Upper lobe of left lung (tissue), 6 donors: ENCODE measurements at places on chromosomes 3 and 15. TPM values are rescaled to one million over a fixed set of nuclear protein-coding genes. Genes with fewer than 3 reads are reported as not detected.

DNA sequence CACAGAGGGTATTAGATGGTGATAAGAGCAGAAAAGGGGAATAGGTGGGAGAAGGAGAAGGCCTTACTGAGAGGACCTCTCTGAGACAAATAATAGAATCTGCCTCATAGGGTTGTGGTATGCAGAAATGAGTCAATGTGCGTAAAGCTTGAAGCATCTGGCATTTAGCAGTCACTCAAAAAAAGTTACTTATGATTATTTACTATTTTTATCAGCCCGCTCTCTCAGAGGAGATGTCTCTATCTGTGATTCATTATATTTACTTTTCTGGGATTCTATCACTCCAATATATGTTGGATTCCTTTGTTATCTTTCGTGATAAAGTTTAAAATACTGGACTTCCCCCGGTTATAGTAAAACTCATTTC, 4.6 kb upstream of the TM4SF1 start:
- DNase-seq = no peak

GRCh38 chr3:143252931-143253330, 133.4 kb downstream of the CHST2 start:
- no peak for DNase-seq

DNA sequence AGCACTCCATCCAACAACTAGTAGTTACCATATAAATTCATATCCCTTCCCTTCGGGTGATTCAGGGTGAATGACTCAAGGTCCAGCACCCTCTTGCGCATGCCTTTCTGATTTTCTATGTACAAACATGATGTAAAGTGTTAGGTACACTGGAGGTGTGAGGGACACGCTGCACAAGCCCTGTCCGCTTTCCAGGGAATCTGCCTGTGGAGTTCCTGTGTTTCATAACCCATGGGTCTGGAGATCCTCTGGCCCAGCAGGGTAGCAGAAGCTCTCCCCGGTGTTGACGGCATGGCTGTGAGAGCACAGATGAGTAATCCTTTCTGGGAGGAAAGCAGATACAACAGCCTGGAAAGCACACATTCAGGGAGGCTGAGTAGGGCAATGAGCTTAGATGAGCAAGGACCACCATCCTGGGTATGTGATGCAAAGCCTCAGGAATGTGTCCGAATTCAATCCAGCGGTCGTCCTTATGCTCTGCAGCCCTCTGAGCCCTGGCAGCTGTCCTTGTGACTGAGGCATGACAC, 142.9 kb upstream of the TP63 start:
- DNase-seq = no peak

DNA sequence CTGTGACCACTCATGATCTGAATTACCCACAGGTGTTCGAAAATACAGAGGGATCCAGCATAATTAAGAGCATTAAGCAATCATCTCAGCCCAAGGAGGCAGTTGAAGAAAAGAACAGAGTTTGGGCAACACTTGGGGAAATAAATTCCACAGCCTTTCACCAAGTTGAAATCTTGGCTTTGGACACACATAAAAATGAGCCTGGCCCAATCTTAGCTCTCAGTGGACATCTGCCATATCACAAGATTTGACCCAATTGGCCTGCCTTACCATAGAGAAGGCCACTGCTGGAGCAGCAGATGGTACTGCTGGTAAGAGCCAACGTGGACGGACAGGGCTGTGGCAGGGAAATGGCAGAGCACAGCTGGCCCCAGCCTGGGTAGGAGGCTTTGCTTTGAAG, 13.0 kb downstream of the FOXP1 start:
- no peak for DNase-seq

The DMXL2 gene
- total RNA-seq = 39.8 TPM

DNA sequence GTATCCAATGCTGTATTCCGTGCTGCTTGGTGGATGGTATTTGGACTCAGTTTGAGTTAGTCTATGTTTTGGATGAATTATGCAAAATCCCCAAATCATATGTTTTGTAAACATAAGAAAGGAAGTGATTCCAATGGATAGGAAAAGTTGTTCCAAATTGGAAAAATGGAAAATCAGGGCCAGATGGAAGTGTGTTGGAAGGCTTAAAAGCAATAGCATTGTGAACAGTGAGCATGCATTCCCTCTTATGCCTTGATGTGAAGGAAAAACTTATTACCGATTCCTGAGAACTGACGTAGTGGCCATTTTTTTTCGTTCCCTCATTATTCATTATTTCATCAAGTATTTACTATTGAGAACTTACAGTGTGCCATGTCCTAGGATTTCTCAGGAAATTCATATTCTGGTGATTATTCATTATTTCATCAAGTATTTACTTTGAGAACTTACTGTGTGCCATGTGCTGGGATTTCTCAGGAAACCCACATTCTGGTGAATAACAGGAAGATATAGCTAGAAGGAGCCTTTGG, 144.1 kb upstream of the TPRG1 start:
- no peak for DNase-seq

The GABRA5 gene
- not detected for total RNA-seq

DNA sequence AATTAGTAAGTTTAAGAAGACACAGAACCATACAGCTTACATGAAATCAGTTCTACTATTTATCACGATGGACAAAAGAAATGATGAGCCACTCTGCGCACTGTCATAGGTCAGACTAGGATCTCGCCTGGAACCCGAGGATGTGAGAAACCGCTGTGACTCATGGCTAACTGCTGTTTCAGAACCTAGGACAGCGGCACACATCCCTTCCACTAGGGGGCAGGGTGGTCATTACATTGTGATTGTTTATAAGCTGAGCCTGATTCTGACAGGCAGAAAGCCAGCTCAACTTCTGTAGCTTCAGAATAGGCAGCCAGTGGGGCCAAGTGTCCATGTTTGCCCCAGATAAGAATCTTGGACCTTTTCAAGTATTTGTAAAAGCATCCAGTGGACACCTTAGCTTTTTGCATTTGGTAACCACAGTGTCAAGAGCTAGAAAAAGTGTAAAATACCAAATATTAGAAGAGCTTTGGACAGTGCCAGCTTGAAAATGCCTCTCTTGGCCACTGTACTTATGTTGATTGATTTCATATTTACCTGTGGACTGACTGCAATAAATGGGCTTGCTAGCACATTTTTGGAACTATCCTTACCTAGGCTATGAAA, 115.8 kb downstream of the KBTBD8 start:
- peak; percentile 73 for DNase-seq

DNA sequence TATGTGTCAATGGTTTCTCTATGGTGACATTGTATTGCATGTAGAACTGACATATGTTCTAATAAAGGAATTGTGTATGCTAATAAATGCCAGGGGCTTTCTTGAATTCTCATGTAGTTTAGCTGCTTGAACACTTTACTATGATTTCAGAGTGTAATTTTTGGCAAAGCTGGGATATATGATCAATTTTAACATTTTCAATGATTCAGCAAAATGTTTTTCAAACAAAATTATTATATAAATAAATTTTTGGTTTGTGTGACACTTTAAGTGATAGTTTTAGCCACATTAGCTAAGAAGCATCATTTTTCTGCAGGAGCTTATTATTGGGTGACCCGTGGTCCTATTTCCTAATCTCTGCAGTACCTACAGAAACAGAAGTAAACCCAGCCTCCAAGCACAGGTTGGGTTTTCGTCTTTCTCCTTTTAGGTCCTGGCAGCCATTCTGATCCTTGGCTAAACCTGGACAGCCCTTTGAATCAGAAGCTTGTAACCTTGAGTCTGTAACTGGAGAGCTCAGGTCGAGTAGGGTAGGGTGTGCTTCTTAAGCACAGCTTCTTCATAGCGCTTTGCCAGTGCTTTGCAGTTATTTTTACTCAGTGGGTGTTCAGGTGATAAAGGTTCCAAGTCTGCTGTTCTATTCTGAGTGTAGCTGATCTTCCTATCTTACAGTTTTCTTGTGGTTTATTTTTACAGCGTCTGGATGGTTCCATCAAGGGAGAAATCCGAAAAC, 74.2 kb downstream of the CHD2 start:
- no peak for DNase-seq

DNA sequence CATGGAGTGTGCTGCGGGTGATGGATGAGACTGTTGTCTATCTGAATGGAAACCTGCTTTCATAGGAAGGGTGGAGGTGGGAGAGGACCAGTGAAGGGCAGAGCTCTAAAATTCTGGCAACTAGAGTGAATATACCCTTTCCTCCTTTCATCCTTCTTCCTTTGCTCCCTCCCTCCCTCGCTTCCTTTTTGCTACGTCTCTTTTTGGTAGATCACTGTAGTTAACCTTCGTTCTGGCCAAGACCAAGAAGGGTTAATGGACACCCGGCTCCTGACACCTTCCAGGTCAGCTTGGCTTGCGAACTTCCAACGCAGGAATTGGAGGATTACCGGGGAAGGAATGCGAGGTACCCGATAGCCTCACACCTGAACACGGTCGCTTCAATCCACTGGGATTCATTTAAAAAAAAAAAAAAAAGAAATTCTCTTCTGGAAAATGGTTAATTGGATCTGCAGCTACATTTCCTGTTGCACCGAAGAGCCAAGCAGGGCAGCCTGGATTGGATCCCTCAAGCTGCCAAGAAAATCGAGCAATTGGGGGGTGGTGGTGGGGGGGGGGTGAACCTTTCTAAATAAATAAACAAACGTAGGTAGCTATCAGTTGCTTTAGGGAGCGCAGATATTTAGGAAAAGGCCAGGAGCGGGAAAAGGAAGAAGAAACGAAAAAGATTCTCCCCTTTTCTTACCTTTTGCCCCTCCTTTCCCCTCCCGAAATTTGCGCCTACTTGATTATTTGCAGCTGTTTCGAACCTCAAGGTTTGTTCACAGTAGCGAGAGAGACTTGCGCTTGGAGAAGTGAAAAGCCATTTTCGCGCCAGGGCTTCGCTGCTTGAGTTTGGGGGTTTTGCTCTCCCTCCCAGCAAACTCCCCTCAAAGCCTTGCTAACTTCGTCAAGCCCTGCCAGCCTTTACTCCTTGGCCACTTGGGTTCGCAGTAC, 9.5 kb upstream of the NR2F2 start:
- DNase-seq = no peak

- no peak for DNase-seq
Measured at GRCh38 chr3:112847692-112848091, 1.0 kb upstream of the CD200R1L start.

The SYNPR gene
- total RNA-seq = not detected

DNA sequence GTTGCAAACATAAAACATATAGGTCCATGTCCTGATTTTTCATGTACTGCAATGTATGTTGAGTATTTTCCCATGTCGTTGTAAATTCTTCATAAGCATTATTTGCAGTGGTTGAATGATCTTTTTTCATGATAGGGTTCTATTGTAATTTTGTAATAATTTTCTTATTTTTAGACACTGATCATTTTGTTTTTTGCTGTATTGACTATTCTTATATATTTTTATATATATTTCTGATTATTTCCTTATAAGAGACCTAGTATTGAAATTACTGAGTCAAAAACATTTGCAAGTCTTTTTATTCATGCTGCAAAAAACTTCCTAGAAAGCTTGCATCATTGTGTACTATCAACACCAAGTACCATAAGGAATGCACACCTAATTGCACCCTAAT, 31.2 kb upstream of the ZNF774 start:
- no peak for DNase-seq

The CIDEC gene
- not detected for total RNA-seq

GRCh38 chr15:54149115-54149531, 170.9 kb downstream of the UNC13C start:
- no peak for DNase-seq

The SNX22 gene
- total RNA-seq = 30.4 TPM

DNA sequence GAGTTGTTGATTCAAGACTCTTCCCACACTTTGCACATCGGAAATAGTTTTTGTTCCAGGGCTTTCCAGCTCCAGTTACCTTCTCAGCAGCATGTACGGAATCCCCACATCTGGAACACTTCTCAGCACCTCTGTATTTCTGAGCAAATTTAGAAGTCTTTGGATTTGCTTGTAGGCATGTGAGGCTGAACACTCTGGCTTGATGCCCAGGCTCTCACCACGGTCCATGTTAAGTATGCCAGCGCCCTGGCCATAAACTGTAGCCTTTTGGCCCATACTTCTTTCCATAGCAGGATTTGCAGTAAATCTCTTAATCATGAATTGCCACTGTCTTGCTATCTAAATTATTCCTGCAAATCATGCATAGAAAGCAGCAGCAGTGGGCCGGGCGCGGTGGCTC, 24.4 kb downstream of the ATP2C1 start:
- peak; percentile 29 for DNase-seq

DNA sequence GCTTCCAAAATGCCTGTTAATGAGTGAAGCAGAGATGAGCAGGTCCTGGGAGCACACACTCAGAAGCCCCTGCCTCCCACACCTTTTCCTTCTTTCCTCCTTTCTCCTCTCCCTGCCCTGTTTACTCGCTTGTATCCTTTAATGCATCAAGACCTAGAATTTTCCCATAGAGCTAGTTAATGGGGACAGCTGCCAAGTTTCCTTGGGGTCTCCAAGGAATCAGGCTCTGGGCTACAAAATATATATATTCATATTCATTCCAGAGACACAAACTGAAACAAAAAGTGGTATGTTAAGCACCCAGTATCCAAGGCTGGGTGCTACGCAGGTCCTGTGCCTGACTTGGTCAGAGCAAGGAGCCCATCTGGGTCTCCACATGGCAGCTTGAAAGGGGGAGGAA, 235.6 kb downstream of the MYRIP start:
- no peak for DNase-seq

The CPN2 gene
- total RNA-seq = not detected

- DNase-seq = peak; percentile 88
Measured at GRCh38 chr15:75043509-75044257, 20.3 kb downstream of the PPCDC start.

DNA sequence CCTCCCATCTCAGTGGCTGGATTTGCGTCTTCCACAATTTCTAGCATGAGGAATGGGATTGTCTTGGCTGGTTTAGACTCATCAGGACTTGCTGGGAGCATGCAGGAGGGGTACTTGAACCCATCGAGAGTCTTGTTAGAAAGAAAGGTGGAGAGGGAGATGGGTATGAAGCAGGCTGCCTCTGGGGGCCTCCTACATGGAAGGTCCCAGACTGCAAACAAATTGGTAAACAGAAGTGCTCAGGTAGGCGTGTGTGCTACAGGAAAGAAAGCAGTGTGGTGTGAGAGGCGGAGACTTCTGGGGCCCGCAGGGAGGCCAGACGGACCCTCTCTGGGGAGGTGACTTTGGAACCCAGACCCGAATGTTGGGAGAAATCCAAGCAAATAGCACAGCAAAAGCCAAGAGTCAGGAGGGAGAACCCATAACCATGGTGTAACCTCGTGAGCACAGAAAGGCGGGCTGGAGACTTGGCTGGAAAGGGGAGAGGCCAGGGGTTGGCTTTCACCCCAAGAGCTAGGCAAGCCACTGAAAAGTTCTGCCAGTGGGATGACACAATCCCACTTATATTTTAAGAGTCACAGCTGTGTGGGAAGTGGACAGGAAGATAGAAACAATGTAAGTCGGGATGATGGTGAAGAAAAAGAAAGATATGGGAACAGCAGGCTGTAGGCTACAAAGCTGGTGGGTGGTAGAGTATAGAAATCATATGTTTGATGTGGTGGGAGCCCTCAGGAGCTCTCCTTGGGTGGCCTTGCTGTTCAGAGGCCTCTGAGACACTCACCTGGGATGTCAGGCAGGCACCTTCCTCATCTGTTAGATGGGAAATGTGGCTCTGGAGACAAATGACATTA, 130.1 kb upstream of the PRR20G start:
- no peak for DNase-seq

GRCh38 chr3:46469680-46470357, 5.1 kb upstream of the LTF start:
- DNase-seq = no peak

GRCh38 chr3:100993309-100993708, at the start of gene ABI3BP:
Gene ABI3BP, minus strand, starts transcription at chr3:100993421. Its CDS starts 37 bp downstream, at chr3:100993384.
- peak; percentile 47 for DNase-seq
